ENCODE measurements at places on chromosomes 6 and 20.

DNA sequence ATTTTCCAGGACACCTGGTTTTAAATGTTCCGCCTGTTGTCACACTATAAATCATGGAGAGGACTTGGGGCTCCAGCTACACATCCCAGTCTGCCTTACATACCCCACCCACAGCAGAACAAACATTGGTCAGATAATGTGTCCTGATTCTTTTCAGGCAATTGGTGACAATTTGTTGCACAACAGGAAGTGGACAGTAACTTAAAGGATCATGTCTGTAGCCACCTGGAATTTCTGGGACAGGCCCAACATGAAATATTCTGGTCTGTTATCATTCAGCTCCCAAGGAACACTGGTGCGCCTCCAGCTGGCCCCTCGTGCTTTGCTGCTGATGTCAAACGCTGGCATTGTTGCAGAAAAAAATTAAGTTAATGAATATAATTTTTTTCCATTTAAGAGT lies 117.2 kb downstream of the SOBP start:
- no peak for DNase-seq

GRCh38 chr6:168577496-168577895 lies 136.5 kb downstream of the SMOC2 start:
- no peak for DNase-seq

GRCh38 chr6:9095729-9096128 lies 660.4 kb upstream of the SLC35B3 start:
- no peak for DNase-seq

GRCh38 chr6:35048031-35048613 lies 93.0 kb downstream of the TCP11 start:
- DNase-seq: no peak

- no peak for DNase-seq
Measured at GRCh38 chr6:118708055-118708454, 56.7 kb upstream of the CEP85L start.

DNA sequence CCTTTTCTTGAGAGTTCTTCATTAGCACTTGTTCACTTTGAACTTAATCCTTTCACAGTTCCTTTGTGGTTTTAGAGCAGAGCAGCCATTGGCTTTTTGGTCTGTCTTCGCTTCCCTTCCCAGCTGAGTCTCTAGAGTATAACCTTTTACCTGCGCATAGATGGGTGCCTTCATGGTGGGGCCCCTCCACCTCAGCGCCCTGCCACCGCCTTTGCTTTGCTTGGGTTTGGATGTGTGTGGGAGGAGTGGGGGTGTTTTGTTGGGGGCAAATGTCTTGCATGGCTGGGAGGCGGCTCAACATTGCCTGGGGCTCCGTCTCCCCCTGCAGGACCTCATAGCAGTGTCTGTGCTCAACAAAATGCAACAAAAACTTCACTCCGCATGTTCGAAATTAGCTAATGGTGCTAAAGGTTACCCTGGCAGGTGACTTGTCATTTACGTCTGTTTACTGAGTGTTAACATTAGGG lies 11.9 kb downstream of the PYGB start:
- no peak for DNase-seq

GRCh38 chr6:14371530-14371929 lies 254.0 kb downstream of the CD83 start:
- no peak for DNase-seq

DNA sequence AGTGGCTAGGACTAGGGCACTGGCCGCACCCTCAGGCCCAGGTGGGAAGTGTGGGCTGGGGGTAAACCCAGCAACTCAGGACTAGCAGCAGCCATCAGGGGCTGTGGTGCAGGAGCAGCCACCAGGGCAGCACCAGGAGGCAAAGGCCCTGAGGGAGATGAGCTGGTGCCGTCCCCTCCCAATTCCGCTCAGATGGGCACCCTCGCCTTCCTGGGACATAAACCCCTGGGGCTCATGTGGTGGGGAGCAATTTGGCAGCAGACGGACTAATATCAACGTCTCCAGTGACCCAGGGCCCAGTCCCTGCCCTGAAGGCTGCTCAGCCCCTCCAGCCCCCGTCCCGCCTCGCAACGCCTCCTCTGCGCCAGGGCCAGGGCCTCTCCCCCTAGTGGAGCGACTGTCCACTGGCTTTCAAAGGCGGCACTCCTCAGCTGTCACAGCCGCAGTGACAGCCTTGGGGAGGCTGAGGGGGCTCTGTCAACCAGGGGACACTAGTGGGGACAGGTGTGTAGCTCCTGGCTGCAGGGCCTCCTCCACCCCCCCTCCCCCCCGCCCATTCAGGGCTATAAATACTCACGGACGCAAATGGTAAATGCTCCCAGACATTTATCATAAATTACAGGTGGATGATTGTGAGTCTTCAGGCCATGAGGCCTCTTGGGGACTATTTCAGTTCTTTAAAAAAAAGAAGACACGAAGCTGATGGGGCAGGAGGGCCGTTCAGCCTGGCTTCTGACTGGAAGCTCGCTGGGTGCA lies 349.9 kb downstream of the ZFAND3 start:
- no peak for DNase-seq
